ENCODE measurements at places on chromosomes 2 and 18.

GRCh38 chr18:43705850-43706249, 428.6 kb upstream of the SYT4 start:
- DNase-seq: no peak

DNA sequence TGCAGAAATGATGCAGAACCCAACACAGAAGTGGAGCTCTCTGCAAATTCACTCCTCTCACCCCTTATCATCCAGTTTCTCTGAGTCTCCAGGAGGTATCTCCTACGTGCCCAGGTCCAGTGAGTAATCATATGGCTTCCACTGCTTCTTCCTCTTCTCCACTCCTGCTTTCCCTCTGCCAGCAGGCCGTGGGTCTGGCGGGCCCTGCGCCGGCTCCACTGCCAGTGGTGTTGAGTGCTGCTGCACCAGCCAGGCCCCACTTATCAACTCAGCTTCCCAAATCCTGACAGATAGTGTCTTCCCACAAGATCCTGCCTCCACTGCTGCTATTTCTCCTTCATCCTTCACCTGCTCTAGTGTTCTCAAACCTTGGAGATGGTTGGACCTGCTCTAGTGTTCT, 227.6 kb upstream of the PARD3B start:
- no peak for DNase-seq

GRCh38 chr2:155026651-155027174, 328.2 kb downstream of the KCNJ3 start:
- DNase-seq: no peak

DNA sequence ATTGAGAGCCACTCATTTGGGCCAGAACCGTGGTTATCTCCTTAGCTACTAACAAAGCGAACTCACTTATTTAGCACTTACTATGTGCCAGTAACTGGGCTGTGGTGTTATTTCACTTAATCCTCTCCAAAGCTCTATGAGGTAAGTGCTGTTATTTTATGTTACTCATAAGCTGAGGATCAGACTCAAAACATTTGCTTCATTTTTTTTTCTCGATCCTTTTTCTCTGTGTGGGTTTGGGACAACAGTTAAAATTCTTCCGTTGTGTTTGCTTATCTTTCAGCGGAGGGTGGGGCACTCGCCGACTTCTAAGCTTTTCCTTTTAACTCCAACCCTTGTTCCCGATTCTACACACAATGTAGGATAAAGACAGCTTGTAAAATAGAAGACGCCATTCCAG, 52.8 kb downstream of the TMEM178A start:
- no peak for DNase-seq

DNA sequence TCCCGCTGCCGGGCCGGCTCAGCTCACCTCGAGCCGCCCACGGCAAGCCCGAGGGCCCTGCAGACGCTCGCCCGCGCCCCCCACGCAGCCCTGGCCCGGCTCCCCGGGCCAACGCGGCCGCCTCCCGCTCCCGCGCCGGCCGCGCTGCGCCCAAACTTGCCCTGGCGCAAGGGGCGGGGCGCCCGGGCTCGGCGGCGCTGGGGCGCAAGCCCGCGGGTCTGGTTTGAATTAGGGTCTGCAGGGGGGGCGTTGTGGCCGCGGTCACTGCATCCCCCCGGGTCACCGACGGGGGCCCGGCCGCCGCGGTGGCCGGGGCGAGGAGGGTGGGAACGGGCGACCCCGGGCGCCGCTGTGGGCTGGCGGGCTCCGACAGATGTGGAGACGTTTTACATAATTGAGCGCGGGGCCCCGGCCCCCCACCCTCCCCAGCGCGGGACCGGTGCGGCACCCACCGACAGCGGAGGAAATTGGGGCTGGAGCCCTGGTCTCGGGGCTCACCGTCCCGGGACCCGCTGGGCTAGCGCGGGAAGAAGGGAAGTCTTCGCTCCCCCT, 690 bp downstream of the SDC1 start:
- DNase-seq: no peak

- DNase-seq: no peak
These were observed 58.7 kb downstream of the GNAL start for GRCh38 chr18:11747731-11748130.

Data from SK-MEL-5 (cell line).